ENCODE measurements at places on chromosomes 3 and 15.
A peak's percentile ranks its signal among the peaks of the same experiment; 100 is the strongest.

- no peak for DNase-seq
Observed at GRCh38 chr3:23185861-23186260, 17.3 kb upstream of the UBE2E2 start.

- peak; percentile 57 for DNase-seq
Observed at GRCh38 chr15:83565553-83566159, 88.3 kb upstream of the ADAMTSL3 start.

GRCh38 chr3:183586477-183586876 lies 31.0 kb upstream of the KLHL6 start:
- no peak for DNase-seq

DNA sequence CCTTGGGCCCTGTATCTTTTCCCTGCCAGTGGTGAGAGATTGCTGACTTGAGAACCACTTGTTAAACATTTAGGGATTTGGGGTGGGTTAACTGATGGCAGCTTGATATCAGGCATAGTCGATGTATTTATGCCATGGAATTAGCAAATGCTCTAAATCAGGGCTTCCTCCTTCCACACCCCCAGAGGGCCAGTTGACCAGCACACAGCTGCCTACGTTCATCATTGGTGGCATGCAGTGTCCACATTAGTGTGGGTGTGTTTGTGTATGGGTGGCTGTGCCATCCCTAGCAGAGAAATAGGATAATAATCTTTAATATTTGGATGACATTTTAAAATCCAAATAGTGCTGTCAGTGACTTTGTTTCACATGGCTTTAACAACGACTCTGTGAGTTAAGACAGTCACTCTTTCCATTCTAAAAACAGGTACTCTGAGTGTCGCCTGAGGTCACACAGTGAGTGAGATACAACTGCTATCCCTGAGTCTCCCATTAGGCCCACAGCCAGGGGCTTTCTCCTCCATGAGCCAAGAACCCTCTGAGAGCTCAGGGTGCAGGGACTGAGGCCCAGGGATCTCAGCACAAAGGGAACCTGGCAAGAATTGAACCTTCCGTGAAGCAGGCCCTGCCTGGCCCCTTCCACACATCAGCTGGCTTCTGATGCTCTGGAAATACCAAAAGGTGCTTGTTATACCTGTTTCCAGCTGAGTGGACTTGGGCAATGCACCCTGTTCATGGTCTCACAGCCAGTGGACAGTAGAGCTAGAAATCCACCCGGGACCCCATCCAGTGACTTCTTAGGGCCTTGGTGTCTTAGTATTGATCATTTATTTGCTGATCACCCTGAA lies 4.3 kb upstream of the LTF start:
- DNase-seq = no peak

DNA sequence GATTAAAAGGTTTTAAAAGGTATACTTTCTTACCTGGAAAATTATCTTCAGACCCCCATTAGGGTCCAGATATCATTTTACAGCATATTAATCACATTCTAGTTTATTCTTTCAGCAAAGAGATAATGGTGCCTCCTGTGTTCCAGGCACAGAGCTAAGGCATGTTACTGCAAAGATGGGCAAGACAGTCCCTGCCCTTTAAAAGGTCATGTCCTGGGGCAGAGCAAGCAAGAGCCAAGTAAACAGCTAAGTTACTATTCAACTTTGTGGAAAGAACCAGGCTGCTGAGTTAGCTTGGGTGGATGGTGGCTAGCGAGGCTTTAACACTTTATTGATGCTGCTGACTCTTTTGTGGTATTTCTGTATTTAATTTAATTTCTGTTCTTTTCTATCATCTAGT lies 75.0 kb downstream of the LRRC28 start:
- DNase-seq = no peak

- DNase-seq = no peak
Observed at GRCh38 chr3:195384952-195385351, 57.9 kb downstream of the ACAP2 start.

- DNase-seq = no peak
Observed at GRCh38 chr15:87707566-87708130, 548.9 kb downstream of the NTRK3 start.

DNA sequence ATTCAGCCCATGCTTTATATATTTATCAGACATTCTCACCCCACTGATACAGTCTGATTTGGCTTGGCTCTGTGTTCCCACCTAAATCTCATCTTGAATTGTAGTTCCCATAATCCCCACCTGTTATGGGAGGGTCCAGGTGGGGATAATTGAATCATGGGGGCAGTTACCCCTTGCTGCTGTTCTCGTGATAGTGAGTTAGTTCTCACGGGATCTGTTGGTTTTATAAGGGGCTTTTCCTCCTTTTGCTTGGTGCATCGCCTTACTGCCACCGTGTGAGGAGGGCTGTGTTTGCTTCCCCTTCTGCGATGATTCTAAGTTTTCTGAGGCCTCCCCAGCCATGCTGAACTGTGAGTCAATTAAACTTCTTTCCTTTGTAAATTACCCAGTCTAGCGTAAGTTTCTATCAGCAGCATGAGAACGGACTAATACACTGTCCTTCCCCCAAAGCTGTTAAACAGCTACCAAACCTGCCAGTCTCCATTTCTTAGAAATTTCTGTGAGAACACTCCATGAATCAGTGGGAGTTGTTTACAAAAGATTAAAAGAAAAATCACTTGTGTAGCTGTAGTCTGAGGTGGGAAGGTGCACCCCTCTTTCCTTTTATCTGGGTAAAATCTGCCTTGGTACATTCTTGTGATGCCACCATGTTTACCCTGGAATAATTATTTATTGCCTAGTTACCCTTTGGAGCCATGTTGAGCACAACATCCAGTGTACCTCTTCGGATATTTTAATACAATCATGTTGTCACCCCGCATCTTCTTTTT lies 160.5 kb downstream of the THSD4 start:
- DNase-seq = no peak

DNA sequence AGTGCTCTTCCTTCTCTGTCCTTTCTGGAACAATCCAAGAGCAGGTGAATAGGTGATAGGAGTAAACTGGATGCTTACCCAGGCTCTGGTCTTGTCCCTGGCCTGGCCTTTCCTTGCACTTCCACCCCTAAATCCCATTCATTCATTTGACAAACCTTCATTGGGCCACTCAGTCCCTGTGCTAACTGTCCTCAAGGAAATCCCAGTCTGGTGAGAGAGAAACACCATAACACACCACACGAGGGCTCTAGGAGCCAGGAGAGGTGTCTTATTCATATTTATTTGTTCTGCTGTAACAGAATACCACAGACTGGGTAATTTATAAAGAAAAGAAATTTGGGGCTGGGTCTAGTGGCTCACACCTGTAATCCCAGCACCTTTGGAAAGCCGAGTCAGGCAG lies 22.8 kb downstream of the EFCC1 start:
- DNase-seq = no peak

DNA sequence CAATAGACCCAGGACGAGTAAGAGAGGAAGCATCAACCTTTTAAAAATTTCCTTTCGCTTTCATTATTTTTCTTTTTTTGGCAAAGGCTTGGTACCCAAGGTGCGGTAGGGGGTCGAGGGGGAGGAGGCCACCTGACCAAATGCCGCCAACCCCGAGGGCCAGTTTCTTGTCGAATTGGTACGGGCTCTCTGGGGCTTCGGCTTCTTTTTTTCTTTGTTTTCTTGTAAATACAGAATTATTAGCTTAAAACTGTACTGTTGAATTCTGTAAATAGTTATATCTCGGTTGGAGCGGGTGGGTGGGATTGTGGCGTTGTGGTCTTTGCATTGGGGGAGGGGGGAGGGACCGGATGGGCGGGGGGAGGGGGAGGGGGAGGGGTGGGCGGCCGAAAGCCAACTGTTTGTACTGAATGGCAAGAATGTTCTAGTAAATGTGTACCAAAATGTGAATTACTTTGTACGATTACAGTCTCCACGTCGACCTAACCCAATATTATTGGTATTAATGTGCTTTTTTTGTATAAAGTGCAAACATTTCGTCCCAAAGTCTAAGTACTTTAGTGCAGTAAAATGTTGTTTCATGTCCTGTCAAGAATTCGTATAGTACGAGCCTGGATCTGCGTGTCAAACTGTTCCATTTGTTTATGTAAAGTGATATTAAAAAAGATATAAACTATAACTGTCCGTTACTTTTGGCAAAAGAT lies 4.7 kb downstream of the ZIC1 start:
- no peak for DNase-seq

- DNase-seq = no peak
Observed at GRCh38 chr3:177624528-177625495, 427.5 kb upstream of the TBL1XR1 start.
